ENCODE measurements at places on chromosomes 7 and 10. TPM values are rescaled to one million over a fixed set of nuclear protein-coding genes. Genes with fewer than 3 reads are reported as not detected.
A peak's percentile ranks its signal among the peaks of the same experiment; 100 is the strongest.

DNA sequence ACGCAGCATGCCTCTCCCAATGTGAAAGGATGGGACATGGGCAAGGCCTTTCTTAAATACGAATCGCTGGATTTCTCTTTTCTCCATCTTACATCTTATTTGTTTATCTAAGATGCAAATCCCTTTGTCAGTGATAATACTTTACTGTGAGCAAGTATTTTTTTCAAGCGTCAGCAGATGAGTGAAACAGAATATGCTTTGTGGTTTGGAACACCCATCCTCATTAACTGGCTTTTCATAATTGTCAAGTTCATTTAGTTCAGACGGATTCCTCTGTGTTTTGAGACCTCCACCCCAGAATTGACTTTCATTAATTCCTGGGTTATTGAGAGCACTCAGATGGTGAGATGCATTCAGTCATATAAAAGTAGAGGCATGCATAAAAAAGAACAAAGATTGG lies 149.8 kb downstream of the NSUN6 start:
- no peak for DNase-seq

POM121L12 gene
- not detected for total RNA-seq

MOGAT3 gene
- 66.2 TPM for total RNA-seq

PDK4 gene
- 36.2 TPM for total RNA-seq

OR2F2 gene
- not detected for total RNA-seq

MLLT10 gene
- total RNA-seq = 35.8 TPM

DNA sequence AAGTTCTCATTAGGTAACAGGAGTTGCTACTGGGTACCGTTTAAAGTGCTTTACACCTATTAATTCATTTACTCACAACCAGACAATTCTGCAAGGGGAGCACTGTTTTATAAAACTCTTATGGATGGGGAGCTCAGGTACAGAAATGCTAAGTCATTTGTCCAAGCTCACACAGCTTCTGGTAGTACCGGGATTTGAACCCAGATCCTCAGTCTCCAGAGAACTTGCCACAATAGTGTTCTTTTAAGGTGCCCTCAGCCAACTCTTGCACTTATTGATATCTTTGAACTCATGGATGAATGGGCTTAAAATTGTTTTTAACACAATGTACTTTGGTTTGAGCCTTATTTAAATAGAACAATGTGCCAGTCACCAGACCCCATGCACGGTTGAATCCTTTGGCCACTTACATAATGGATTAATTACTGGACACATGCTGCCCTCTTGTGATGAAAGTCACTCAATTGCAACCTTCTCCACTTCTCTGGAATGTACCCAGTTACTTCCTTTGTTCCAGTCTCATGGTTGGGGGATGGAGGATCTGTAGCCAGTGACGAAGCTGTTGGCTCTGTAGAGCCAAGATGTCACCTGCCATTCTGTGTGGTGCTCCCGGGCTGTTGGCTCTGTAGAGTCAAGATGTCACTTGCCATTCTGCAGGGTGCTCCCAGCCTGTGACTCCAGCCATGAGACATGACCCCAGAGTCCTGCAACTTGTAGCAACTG lies 65.6 kb downstream of the NOD1 start:
- no peak for DNase-seq

RASSF4 gene
- 32.3 TPM for total RNA-seq

LRRD1 gene
- total RNA-seq = not detected

- no peak for DNase-seq
Measured at GRCh38 chr7:131224996-131225395, 102.7 kb upstream of the MKLN1 start.

GRCh38 chr10:836782-837181 lies 94.7 kb downstream of the LARP4B start:
- no peak for DNase-seq

DNA sequence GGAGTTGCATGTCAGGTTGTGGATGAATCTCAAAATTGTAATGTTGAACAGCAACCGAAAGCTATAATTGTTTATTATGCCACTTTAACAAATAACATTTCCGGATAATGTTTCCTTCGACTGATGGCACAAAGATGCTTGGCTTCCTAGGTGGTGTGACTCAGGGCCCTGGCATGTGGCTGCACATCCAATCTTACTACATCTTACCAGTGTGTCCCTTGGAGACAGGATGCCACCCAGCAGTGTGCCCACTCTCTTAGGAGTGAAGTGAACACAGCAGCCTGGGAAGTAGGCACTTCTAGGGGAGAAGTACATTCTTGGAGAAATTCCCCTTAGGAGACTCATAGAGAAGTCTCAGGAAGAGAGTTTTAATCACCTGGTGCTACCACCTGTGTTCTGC lies 33.0 kb upstream of the GPR26 start:
- no peak for DNase-seq

GRCh38 chr10:58775960-58776567 lies 263.4 kb downstream of the BICC1 start:
- DNase-seq = no peak

DNA sequence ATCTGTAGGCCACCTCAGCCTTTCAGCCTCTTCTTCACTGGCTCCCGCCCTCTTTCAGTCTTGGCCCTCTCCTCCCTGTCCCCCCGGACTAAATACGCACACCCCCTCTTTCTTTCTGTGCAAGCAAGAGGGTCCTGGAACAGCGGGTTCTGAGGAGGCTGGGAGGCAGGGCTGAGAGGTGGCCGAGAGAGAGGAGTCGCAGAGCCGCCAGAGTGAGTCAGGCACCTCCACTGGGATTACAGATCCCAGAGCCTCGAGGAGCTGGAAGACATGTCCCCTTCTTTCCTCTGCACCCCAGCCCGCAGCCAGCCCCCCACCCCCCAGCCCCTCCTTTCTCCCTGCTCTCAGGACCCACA lies 182 bp downstream of the CCDC136 start:
- no peak for DNase-seq

C7orf33 gene
- not detected for total RNA-seq

DNA sequence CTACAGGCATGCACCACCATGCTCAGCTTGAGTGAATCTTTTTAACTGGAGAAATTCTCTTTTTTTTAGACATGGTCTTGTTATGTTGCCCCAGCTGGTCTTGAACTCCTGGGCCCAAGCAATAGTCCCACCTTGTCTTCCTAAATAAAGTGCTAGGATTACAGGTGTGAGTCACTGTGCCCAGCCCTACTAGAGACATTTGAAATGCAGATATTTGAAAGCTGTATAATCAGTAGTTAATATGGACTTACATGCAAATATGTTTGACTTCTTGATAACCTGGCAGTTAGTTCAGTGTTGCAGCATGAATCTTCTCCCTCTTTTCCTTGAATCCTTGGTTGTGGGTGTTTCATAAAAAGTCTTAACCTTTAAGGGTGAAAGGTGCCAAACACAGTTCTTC lies 8.7 kb downstream of the TRRAP start:
- DNase-seq = no peak

ANKIB1 gene
- 74.8 TPM for total RNA-seq

PRR15 gene
- total RNA-seq = 104 TPM

DNA sequence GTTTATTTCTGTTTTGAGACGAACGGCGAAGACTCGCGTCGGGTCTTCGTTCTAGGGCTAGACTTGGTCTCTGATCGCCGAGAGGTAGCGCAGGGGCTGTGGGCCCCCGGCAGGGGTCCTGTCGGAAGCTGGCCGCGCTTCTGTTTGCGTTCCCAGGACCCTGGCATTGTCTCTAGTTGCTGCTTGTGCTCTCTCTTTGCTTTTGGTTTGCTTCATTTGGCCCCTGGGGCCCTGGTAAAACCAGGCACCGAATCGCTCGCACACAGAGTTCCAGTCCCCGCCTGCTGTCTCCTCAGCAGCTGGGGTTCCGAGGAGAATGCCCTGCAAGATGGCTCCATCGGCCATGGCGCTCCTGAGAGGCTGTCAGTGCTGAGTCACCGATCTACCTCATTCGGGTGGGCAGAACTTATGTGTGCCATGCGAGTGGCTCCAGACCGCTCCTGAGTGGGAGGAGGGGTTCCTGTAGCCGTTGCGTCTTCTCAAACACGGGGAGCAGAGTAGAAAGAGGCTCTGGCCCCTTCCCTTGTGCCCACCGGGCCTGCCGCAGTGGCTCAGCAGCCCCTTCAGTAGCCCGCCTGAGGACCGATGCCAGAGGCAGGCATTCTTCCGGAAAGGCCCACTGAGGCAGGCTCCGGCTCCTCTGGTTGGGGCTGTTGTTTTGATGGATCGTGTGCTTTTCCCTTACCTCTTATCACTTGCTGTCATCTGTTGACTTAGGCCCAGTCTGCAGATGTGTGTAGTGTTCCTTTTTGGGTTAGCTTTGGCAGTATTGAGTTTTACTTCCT lies 826 bp downstream of the CHPF2 start:
- peak; percentile 65 for DNase-seq

GRCh38 chr10:102324061-102324460 lies 71.4 kb upstream of the NFKB2 start:
- no peak for DNase-seq

DNA sequence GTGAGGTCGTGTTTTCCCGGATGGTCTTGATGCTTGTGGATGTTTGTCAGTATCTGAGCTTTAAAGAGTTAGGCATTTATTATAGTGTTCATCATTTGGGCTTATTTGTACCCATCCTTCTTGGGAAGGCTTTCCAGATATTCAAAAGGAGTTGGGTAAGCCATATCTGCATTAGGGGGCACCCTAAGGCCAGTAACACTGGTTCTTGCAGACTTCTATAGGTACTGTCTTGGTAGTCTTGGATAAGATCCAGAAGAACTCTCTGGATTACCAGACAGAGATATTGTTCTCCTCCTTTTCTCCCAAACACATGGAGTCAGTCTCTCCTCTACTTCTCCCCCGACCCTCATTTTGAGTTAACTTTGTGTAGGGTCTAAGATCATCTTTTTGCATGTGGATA lies 92.8 kb downstream of the SDK1 start:
- no peak for DNase-seq

GRCh38 chr10:46559231-46559671 lies 2.8 kb upstream of the GPRIN2 start:
- no peak for DNase-seq

- DNase-seq = no peak
Measured at GRCh38 chr10:6044060-6044459, 18.1 kb downstream of the IL2RA start.

- peak; percentile 29 for DNase-seq
Measured at GRCh38 chr10:12416344-12417050, 67.2 kb downstream of the CAMK1D start.

PGAM2 gene
- total RNA-seq = 0.84 TPM

- DNase-seq = no peak
Measured at GRCh38 chr10:116113721-116114501, 159.1 kb downstream of the GFRA1 start.

GRCh38 chr7:108324053-108325038 lies 131.9 kb downstream of the NRCAM start:
- DNase-seq = no peak

SPDYE8 gene
- not detected for total RNA-seq

FHIP2A gene
- total RNA-seq = 14.8 TPM

PILRA gene
- total RNA-seq = 7.8 TPM

DPCD gene
- 9.9 TPM for total RNA-seq

GRCh38 chr7:6317797-6318438 lies 45.5 kb upstream of the CYTH3 start:
- peak; percentile 56 for DNase-seq

DYNC1I1 gene
- total RNA-seq = 42.6 TPM

DNA sequence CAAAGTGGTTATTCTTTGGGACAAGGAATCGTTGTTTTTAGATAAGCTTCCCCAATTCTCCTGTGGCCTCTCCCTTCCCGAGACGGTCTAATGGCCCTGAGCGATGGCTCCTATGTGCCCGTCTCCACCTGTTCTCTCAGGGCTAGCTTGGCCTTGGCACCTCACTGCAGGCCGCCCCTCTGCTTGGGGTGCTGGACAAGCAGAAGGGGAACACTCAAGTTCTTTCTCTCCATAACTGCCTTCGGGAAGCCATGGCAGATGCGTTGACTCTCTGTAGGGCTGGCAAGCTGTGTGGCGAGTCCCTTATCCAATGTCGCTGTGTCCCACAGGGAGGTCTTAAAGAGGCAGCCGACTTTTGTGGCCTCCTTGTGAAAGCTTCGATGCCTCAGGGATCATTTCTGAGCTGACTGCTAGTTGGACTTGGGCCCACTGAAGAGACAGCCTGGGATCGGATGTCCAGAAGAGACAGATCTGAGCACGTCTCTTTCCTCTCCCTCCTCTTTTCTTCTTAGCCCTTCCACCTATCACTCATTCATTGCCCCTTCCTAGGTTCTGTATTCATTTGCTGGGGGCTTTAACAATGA lies 70.8 kb downstream of the GRK5 start:
- DNase-seq = no peak

DNA sequence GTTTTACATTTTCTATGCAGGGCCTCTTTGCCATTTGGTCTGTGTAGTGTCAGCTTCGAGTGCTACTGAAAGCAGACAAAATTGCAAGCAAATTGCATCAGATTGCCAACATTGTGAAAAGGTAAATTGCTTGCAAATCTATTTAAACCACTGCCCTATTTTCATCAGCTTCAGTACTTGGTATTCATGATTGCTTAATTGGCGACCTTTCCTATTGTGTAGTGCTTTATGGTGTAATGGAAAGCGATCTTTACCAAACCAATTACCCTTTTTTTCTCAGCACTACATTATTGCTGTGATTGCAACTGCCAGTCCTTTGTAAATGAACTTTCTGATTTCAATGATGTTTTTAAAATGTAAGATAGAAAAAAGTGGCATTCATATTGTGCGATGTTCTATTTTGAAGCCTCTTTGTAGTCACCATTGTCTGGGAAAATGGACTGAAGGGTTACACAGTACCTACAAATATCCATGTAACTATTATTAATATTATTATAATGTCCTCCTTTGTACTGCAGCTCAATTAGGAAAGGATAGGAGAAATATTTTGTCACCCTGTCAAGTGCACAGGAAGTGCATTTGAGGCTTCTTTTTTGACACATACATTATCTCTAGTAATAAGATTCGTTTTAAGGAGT lies 177.7 kb upstream of the SP8 start:
- no peak for DNase-seq

- DNase-seq = no peak
Measured at GRCh38 chr10:60573336-60573735, 183.7 kb upstream of the ANK3 start.

HEPACAM2 gene
- 106 TPM for total RNA-seq

GRCh38 chr10:125103466-125103865 lies 56.9 kb downstream of the CTBP2 start:
- DNase-seq = no peak
